ENCODE measurements at places on chromosomes 11 and 22.
A peak's percentile ranks its signal among the peaks of the same experiment; 100 is the strongest.

DNA sequence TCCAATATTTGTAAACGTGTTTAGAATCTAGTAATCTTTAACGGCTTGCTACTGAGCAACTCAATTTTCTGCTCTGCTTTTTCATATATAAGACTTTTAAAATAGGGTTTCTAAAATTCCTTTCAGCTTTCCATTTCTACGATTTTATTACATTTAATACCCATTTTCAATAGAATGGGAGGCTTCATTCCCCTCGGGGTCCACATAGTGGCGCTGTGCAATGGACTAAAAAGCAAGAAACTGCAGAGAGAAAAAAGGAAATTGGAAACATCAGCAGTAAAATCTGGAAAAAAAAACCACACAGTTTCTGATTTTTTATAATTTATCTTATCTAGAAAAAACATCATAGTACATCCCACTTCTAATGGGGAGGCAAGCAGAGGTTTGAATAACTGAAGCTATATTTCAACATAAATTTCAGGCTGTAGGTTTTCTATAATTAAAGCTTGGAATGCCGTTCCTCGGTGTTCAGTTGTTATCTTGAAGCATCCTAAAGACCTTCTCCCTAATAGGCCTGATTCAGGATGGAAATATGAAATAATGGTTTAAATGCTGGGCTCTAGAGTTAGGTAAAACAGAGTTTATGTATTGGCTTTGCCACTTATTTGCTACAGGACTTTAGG is 18.7 kb upstream of the JHY start:
- peak; percentile 28 for DNase-seq

DNA sequence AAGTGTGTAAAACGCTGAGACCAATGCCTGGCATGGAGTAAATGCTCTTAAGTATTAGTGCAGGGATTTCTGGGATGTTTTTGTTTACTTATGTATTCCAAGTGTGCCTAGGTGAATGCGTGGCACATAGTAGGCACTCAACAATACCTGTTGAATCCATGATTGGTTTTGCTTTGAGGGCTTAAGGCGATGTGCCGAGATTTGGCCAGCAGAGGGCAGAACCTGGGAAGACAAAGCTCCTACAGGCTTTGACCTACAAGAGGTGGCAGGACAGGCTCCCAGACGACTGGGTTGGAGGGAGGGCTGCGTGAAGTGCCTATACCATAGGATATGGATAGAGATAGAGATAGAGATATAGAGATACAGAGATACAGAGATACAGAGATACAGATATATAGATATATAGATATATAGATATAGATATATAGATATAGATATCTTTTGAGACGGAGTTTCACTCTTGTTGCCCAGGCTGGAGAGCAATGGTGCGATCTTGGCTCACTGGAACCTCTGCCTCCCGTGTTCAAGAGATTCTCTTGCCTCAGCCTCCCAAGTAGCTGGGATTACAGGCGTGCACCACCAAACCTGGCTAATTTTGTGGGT is 13.9 kb downstream of the KCNE3 start:
- DNase-seq, result peak; percentile 56

GRCh38 chr22:31248965-31249958 is 37.2 kb downstream of the LIMK2 start:
- no peak for DNase-seq

DNA sequence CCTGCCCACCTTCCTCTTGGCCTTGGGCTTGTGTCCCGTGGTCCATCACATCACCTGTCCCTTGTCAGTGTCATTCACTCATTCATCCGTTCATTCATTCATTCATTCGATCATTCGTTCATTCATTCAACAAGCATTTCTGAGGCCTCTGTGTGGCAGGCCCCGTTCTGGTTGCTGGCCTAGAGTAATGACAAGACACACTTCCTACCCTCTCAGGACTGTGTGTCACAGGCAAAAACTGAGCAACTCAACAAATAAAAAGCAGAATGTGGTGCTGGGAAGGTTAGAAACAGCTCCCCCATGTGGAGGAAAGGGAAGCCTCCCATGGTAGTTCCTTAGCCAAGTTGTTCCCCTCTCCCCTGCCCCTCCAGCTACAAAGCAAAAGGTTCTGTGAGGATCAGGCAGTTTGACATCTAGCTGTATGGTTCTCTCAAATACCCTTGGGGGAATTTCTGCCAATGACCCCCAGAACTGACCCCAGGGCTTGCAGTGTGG is 1.6 kb upstream of the OMP start:
- no peak for DNase-seq
